ENCODE measurements at places on chromosomes 2 and 18.

- no peak for DNase-seq
These were observed 43.6 kb downstream of the PKP4 start for GRCh38 chr2:158500333-158500732.

DNA sequence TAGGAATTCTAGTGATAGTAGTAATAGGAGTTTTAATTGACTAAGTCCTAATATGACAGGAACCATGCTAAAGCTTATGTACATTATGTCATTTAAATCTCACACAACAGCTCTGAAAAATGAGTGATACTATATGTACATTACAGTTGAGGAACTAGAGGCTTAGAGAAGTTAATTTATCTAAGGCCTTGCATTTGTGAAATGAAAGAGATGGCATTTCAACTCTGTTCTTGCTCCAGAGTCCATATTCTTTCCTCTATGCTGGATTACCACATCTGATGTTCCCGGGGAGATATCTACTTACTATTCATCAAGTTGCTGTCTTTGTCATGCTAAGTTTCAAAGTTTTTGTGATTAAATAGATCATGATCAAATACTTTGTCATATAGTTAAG is 5.7 kb downstream of the AGPS start:
- DNase-seq = no peak

DNA sequence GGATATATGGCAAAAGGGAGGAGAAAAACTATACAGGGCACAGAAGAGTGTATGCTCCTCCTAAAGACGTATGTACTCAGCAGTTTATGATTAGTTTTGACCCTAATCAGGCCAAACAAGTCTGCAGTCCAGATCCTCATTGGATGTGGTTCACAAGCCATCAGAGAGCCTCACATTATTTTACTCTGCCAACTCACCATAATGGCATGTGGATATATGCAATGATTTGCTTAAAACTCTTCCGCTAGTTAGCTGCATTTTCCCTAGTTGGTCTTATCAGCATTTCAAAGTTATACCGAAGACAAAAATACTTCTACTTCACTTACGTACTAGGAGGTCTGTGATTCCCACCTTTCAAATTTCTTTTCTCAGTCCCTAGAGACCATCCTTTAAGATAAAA is 198.4 kb downstream of the CMPK2 start:
- no peak for DNase-seq

DNA sequence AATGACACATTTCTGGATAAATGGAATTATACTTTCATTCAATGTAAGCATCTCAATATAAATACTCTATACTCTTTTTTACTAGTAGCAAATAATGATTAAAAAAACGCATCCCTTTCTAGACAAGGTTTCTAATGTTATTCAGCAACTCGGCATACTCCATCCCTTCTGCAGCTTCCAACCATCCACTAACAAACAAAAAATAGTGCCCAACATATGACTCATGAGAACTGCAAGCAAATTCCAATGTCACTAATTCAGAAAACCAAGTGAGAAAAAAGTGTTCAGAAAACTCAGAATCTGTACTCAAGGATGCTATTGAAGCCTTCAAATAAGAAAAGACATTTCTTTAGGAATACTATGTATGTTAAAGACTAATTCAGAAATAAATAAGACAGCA is 140.0 kb downstream of the BAZ2B start:
- DNase-seq = no peak

GRCh38 chr2:185268651-185269050 is 470.0 kb upstream of the FSIP2 start:
- DNase-seq = no peak

DNA sequence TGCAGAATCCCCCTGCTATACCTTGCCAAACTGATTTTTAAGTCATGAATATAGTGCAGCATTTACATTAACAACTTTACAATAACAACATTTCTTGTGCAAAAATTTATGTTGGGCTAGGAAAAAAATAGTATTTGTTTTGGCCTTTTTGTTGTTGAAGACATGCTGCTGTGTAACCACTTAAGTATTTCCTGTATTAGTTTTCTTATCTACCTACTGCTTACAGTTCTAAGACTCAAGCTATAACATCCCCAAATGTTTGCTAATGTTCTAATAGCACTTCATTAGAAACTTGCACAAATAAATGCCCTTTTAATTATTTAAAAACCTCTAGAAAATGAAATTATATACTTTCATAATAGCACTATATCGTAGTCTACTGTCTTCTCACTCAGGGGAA is 154.3 kb upstream of the DOCK10 start:
- DNase-seq = no peak

GRCh38 chr2:65654496-65654895 is 222.1 kb upstream of the SPRED2 start:
- DNase-seq = no peak

GRCh38 chr18:34821669-34822210 is 111.6 kb downstream of the DTNA start:
- no peak for DNase-seq

- no peak for DNase-seq
These were observed 8.4 kb downstream of the POMC start for GRCh38 chr2:25159949-25160348.

- no peak for DNase-seq
These were observed 276.5 kb upstream of the ID2 start for GRCh38 chr2:8405334-8405733.

DNA sequence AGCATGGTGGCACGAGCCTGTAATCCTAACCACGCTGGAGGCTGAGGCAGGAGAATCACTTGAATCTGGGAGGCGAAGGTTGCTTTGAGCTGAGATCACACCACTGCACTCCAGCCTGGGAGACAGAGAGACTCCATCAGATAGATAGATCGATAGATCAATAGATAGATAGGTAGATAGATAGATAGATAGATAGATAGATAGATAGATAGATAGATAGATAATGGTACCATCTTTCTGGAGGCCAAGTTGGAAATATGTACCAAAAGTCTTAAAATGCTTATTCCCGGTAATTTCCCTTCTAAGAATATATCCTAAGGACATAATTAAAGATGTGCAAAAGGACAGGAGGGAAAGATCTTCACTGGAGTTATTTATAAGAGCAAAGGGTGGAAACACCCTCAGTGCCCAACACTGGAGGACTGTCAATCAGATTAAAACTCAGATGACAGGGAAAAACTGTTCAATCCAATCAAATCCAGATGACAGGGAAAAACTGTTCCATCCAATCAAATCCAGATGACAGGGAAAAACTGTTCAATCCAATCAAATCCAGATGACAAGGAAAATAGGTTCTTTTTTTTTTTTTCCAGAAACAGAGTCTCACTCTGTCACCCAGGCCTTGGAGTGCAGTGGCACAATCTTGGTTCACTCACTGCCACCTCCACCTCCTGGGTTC is 49.0 kb upstream of the UBE2F start:
- no peak for DNase-seq
